ENCODE measurements at places on chromosomes 6 and 20. TPM values are rescaled to one million over a fixed set of nuclear protein-coding genes. Genes with fewer than 3 reads are reported as not detected.

OVOL2 gene
- total RNA-seq = not detected

DNA sequence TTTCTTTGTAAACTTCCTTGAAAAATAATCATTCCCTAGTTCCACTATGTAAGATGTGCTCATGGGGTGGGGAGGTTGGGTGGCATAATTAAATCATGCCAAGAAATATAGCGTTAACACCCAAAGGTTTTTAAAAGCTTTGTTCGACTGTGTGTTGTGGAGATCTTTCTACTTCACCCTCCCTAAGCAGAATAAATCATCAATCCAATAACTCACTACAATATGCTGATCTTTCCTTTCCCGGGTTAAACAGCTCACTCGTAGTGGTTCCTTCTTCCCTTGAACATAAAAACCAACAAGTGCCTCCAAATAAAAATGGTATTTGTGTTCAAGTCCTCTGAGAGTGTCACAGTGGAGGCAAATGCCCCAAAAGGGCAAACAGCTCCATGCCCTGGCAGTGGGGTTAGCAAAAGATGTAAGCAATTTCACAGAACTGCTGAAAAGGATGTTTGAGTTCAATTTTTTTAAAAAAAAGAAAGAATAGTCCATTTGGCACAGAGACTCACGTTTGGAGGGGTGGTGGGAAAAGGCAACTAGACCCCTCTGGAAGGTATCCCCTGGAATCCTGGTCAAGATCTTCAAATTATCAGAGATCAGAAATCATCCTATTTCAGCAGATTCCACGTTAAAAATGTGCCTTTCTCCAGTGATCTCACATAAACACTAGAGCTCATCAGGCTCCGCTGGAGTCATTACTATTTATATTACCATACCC, 99.1 kb downstream of the TFAP2A start:
- DNase-seq = no peak

DNA sequence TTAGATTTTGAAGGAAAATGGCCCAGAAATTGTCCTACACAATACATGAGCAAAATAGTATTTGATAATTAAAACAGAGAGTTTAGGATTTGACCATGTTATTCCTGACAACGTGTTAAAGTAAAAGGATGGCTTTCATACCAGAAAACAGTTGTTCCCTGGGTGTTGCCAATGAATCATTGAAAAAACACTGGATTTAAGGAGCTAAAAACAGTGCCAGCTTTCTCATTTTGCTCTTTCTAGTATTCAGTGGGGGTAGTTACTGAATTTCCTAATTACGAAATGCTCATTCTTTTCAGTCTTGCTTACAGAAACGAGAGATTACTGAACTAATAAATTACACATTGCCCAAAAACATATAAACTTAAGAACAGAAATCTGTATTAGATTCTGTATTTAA, 26.6 kb upstream of the SNAP91 start:
- no peak for DNase-seq

PROKR2 gene
- not detected for total RNA-seq

- no peak for DNase-seq
Measured at GRCh38 chr6:144820270-144820669, 535.1 kb downstream of the UTRN start.

GRCh38 chr6:13654496-13654895, 39.4 kb downstream of the NOL7 start:
- DNase-seq = no peak

GRCh38 chr6:72787391-72788031, 165.6 kb downstream of the KCNQ5 start:
- DNase-seq = no peak

DNA sequence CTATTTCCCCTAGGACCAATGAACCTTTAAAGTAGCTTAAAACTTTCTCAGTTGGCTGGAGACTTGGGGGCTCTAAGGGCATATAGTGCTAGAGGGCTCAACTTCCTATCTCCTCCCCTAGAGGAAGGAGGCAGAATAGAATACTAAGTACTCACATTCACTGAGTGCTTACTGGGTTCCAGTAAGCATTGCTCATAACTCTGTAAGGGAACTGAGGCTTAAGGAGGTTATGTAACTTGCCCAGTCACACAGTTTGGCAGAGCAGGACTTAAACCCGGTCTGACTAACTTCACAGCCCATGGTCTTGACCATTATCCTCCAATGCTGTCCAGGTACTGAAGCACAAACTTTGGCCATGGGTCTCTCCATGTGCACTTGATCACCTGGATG, 12.5 kb downstream of the SESN1 start:
- no peak for DNase-seq

DNA sequence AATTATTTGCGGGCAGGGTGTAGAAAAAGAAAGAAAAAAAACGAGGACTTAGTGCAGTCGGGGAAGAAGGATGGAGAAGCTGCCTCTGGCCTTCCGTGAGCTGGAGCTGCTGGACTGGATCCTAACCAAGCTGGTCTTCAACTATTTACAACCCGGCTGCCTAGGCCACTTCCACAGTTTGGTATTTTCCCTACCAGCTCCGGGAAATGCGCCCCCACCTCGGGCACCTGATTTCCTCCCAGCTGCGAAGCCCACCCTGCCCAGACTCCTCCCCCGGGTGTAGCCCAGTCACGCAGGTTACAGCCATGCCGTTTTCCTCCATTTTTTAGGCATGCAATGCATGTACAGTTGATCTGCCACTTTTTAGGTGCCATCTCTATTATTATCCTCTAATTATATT, 21.2 kb downstream of the THEMIS start:
- no peak for DNase-seq

MDFI gene
- total RNA-seq = 0.71 TPM

BMP5 gene
- total RNA-seq = 2.6 TPM

ATP6V1G2 gene
- total RNA-seq = 1.3 TPM

GRCh38 chr6:17165383-17165782, 63.5 kb downstream of the STMND1 start:
- DNase-seq = no peak

DNA sequence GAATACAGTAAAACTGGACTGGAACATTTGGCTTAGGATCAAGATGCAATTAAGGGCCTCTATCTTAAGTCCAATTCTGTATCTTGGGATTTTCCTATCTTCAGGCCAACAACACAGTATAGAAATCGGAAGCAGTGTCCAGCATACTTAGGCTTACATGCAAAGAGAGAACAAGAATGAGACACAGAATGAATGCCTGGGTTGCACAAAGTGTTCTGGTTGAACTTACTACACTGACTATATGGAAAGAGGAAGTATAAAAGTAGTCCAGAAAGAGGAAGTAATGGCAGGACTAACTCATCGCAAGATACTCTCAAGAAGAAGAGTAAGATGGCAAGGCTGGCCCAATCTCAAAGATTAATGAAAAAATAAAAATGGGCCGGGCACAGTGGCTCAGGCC, 87.6 kb downstream of the BTBD9 start:
- DNase-seq = no peak

CD83 gene
- 2.9 TPM for total RNA-seq

DDX43 gene
- total RNA-seq = 0.40 TPM

DNA sequence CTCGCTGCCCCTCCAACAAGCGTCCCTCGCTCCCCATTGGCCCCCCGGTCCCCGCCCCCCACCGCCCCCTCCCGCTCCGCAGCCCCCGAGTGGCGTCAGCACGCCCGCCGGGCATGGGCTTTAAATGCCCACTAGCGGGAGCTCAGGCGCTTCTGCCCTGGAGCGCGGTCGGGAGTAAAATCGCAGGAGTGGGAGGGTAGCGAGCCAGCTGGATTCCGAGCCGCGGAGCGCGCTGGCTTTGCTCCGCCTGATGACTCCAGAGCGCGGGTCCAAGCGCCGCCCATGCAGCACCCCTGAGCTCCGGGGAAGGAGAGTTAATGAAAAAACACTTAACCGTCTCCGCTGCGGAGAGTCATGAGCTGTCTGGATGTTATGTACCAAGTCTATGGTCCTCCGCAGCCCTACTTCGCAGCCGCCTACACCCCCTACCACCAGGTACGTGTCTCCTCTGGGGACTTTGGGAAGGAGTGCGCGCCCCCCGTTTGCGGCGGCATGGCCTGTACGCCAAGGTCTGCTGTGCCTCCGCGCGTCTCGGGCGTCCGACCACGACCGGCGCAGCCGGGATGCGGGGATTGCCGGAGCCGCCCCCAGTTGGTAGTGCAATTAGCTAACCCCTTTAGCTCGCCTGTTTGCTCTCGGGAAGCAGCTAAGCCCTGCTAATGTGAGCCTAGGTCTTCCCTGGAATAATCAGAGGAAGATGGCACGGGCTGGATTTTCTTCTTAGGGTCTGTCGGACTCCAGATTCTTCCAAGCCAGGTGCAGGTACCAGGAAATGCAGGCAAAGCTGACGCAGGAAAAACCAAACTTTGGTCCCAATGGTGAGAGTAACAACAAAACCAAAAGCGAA, at the start of gene VGLL2:
TSS of gene VGLL2 (plus strand) at position 149 of the 847 bp plus-strand sequence. CDS start at position 355, 206 bp downstream.
- DNase-seq = peak; percentile 37

CST5 gene
- total RNA-seq = not detected

- no peak for DNase-seq
Measured at GRCh38 chr6:146910611-146911010, 293.6 kb upstream of the STXBP5 start.

- DNase-seq = no peak
Measured at GRCh38 chr20:50305636-50306477, 115.2 kb downstream of the CEBPB start.

VEGFA gene
- total RNA-seq = 228 TPM

TCP11 gene
- total RNA-seq = not detected

OR2H1 gene
- not detected for total RNA-seq
